ENCODE measurements at places on chromosomes 16 and 17. TPM values are rescaled to one million over a fixed set of nuclear protein-coding genes. Genes with fewer than 3 reads are reported as not detected.
A peak's percentile ranks its signal among the peaks of the same experiment; 100 is the strongest.

The TP53TG3C gene
- not detected for total RNA-seq

The CTRB2 gene
- total RNA-seq = not detected

The FOXL1 gene
- total RNA-seq = 43.2 TPM

DNA sequence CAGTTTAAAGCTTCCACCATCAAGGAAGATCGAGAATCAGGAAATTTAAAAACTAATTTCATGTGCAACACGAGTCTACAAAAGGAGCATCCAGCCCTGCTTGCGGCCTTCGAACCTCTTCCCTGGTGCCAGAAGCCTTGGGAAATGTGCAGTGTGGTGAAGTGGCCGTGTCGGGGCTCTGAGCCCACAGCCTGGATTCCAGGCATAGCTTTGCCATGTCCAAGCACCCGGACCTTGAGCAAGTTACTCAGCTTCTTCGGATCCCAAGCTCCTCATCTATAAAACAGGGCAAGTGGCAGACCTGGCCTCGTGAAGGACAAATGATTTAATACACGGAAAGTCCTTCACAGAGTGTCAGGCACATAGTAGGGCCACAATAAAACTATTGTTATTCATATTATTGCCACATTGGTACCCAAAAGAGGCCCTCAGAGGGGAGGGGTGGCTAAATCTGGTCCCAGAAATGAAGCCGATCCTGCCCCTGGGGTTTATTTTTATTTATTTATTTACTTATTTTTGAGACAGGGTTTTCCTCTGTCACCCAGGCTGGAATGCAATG lies 34.8 kb downstream of the COTL1 start:
- H3K36me3 ChIP-seq = peaks cover 91% of the 10 kb centered on the region
- no peak for DNase-seq
- H3K27ac ChIP-seq = no peak overlapping the region

- H3K36me3 ChIP-seq = peaks cover 76% of the 10 kb centered on the region
- no peaks in the 10 kb centered on the region for H3K27me3 ChIP-seq
- H3K4me1 ChIP-seq = peaks cover 25% of the 10 kb centered on the region
- peak overlapping the region; percentile 69 for H3K4me3 ChIP-seq
- H3K27ac ChIP-seq = peak overlapping the region; percentile 72
- DNase-seq = no peak
Measured at GRCh38 chr17:81891303-81891552, 158 bp downstream of the ALYREF start.

GRCh38 chr16:30663820-30664219 lies 5.6 kb downstream of the FBRS start:
- H3K27me3 ChIP-seq = no peaks in the 10 kb centered on the region
- peaks cover 89% of the 10 kb centered on the region for H3K36me3 ChIP-seq
- no peak overlapping the region for H3K4me3 ChIP-seq
- H3K4me1 ChIP-seq = peaks cover 11% of the 10 kb centered on the region
- DNase-seq = no peak

GRCh38 chr17:55285340-55286301 lies 20.9 kb downstream of the HLF start:
- no peaks in the 10 kb centered on the region for H3K4me1 ChIP-seq
- H3K27me3 ChIP-seq = 0 out of 2 replicates have a peak, but pooled peaks cover 2% of the 10 kb centered on the region
- no peak overlapping the region for H3K4me3 ChIP-seq
- H3K27ac ChIP-seq = no peak overlapping the region
- DNase-seq = no peak

- H3K4me1 ChIP-seq = peaks cover 53% of the 10 kb centered on the region
- no peaks in the 10 kb centered on the region for H3K27me3 ChIP-seq
- no peak overlapping the region for H3K27ac ChIP-seq
Measured at GRCh38 chr16:84726669-84727467, 27.1 kb downstream of the USP10 start.

DNA sequence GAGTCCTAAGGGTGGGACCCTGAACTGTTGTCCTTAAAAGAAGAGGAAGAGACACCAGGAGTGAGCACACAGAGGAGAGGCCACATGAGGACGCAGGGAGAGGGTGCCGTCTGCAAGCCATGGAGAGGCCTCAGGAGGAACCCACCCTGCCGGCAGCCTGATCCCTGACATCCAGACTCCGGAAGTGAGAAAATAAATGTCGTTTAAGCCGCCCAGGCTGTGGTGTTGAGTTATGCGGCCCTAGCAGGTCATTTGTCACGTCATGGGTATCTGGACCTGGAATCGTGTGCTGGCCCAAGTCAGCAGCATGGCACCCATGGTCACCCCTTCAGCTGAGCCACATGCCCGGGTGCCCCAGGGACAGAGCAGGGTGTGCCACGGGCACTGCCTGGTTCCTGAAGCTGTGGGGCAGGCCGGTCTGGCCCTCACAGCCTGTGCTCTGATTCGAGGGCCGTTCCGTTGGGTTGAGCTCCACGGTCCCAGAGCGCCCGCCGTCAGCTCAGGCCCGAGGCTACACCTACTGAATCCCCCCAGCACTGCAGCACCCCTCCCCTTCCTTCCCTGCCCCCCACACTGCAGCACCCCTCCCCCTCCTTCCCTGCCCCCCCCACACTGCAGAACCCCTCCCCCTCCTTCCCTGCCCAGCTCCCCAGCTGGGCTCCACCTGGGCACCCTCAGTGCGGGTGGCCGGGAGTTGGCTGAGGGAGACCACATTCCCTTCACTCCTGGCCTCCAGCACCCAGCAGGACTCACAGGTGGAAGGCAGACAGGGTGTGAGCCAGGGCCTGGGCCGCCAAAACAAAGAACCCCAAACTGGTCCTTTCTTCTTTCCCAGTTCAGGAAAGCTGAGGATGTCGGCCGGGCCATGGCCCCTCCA lies 2.7 kb upstream of the CCDC57 start:
- H3K36me3 ChIP-seq = peaks cover 15% of the 10 kb centered on the region
- peaks cover 70% of the 10 kb centered on the region for H3K4me1 ChIP-seq
- DNase-seq = no peak
- no peak overlapping the region for H3K27ac ChIP-seq

- no peak for DNase-seq
- no peaks in the 10 kb centered on the region for H3K36me3 ChIP-seq
- H3K4me1 ChIP-seq = peaks cover 9% of the 10 kb centered on the region
- H3K27me3 ChIP-seq = no peaks in the 10 kb centered on the region
- H3K27ac ChIP-seq = no peak overlapping the region
- no peak overlapping the region for H3K4me3 ChIP-seq
Measured at GRCh38 chr17:39235555-39236449, 10.1 kb upstream of the STAC2 start.

GRCh38 chr16:1979271-1980029 lies 1.8 kb downstream of the NOXO1 start:
- no peak overlapping the region for H3K4me3 ChIP-seq
- no peak overlapping the region for H3K27ac ChIP-seq
- peaks cover 52% of the 10 kb centered on the region for H3K36me3 ChIP-seq
- peaks cover 27% of the 10 kb centered on the region for H3K27me3 ChIP-seq
- DNase-seq = no peak
- peaks cover 9% of the 10 kb centered on the region for H3K4me1 ChIP-seq

All from SJSA1 (cell line).